ENCODE measurements at places on chromosomes 6 and 20.

DNA sequence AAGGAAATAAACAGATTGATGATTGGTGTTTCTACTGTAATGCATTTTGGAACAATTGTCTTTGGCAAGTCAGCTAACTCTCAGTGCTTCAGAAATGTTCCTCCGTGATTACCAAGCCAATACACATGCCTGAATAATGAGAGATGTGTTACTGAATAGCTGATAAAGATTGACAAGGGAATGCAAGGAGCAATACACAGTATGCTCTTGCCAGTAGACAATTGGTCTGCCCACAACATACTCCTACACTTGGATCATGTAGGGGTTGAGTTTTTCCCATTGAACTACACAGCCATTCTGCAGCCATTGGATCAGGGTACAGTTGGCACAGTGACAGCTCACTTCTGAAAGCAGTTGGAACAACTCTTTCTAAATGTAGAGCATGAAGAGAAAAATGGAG, 5.6 kb upstream of the GJB7 start:
- no peak for DNase-seq

DNA sequence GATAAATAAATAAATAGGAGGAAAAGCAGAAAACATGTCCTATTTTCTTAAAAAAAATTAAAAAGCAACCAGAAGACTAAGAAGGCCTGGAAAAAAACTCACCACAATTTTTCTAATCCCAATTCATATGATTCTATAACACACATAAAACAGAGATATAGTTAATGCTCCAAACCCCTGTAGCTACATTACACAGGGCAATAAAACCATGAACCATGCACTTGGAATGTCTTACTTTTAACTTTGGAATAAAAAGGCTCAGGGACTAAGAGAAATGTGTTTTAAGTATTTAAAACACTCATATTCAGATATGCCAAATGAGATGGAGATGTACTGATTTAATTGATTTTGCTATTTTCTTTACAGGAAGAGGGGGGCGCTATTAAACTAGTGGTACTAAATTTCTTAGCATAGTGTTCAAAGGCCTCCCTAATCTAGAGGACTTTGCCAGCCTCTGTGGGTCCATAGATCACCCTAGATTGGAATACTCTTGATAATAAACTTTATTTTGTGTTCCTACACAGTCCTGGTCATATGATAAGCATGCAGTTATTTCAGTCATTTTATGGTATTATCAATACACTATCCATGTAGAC, 30.3 kb upstream of the GCM1 start:
- DNase-seq = peak; percentile 42

GRCh38 chr6:113565306-113565705, 291.8 kb upstream of the MARCKS start:
- no peak for DNase-seq

- DNase-seq = no peak
Observed at GRCh38 chr6:25946631-25947030, 16.0 kb upstream of the TRIM38 start.

DNA sequence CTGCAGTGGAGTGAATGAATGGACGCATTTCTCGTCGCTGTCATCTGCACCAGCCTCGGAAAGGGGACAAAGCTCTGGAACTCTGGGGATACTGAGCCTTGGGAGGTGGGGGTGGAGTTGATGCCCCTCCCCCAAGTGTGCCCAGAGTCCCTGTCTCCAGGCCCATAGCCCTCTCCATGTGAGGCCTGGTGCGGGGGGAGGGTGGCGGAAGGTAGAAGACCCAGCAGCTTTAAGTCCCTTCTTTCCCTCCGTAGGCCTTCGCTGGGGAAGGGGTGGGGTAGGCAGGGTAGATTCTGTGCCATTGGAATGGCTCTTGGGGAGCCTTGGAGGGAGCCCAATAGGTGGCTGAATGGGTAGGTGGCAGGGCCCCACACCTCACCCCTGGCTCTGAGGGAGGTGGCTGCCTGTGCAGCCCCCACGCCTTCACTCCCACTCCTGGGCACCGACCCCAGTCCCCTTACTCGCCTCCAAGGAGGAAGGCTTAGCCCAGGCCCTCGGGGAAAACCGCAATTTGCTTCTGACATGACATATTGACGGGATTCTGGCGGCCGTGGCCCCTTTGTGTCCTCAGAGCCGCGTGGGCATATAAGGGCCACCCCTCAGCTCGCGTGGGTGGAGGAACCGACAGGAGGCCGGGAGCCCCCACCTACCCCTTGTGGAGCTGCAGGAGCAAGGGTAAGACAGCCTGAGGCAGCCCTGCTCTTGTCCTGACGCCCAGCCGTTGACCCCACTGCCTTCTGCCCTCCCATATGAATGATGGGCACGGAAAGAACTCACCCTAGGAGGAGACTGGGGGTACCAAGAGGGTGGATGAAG, at the start of gene BPIFB3:
Gene BPIFB3 (plus strand): TSS at position 613 of the 816 bp plus-strand sequence. CDS start 1,533 bp downstream, outside the sequence.
- no peak for DNase-seq

- no peak for DNase-seq
Observed at GRCh38 chr6:2854396-2854982, 12.8 kb upstream of the SERPINB1 start.

GRCh38 chr6:70051197-70052124, 185.1 kb downstream of the COL19A1 start:
- DNase-seq = no peak

- DNase-seq = no peak
Observed at GRCh38 chr20:10705801-10706459, 32.1 kb upstream of the JAG1 start.

DNA sequence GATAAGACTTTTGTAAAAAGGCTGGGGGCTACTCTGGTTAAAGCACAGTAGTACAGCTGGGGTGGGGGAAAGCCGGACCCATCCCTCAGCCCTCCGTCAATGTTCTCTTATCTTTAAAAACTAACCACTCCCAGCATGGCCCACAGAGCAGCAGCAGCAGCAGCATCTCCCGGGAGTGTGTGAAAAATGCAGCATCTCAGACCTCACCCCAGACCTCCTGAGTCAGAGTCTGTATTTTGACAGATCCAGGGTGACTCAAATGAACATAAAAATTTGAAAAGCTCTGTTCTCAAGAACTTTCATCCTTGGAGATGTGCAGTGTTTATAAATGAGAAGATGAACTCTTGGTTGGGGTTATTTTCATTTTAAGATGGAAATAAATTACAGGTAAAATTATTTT, 277.7 kb upstream of the ECI2 start:
- no peak for DNase-seq

DNA sequence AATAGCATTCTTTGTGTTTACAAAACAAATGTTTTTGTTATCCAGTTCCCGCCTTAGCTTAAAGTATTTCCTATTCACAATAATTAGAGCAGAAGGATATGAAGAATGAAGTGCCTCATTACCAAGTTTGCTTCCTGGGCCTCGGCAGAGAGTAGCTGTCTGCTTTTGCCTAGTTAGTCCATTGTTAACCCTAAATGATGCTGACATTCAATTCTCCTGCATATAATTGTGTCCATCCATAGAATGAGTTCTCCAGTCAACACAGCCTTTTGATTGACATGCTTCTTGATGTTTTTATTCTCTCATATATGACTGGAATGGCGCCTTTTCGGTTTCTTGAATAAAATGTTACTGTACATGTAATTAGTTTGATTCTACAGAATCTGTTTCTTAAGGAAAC, 100.9 kb downstream of the MYB start:
- peak; percentile 30 for DNase-seq

All from OCI-M1 (cell line).